ENCODE measurements at places on chromosomes 11 and 22.

DNA sequence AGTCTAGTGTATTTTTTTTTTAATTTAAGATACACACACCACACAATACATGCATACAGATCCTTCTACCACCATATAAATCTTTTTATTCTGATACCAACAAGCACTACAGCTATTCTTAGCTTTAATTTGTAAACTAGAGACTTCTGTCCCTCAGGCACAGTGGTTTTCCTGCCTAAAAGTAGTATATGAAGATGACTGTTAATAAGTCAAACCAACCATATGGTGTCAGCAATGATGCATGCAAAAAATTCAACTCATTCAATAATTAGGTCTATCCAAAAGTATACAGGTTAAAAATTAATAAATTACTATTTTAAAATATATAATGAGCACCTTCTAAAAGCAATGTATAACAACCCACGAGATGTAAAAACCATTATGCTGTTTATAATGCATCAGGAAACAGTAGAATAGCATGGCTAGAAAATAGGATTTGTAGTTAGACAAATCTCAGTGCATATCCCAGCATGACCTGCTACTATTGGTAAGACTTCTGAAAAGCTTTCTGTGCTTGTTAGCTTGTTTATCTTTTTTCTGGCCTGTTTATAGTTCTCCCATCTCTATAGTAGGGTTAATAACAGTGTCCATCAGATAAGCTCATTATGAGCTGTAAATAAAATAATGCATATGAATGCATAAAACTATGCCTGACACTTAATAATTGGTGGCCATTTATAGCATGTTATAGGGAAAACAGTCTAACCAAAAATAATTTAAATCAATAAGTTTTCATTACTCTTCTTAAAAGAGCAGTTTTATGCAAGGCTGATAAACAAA, 10.2 kb downstream of the RAB38 start:
- no peak for DNase-seq

GRCh38 chr11:94830722-94831510, 62.8 kb downstream of the AMOTL1 start:
- peak; percentile 8 for DNase-seq

- no peak for DNase-seq
Observed at GRCh38 chr11:123216249-123216648, 21.2 kb upstream of the CLMP start.

- no peak for DNase-seq
Observed at GRCh38 chr11:66072518-66072917, 2.4 kb downstream of the PACS1 start.

DNA sequence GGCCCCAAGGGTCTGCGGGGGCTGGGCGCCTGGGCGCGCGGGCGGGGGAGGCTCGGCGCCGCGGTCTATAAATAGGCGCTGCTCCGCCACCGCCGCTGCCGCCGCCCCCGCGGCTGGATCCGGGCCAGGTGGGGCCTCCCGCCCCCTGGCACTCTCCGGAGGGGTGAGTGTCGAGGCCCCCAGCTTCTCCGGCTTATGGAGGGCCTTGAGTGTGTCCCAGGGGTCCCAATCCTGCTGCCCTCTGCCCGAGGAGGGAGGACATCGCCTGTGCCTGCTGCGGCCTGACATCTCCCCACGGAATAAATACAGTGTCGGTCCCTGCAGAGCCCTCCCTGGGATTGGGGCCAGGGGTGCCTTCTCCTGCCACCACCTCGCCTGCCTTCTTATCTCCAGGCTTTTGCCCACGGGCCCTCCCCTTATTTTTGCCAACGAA, 4.3 kb upstream of the GP1BB start:
- no peak for DNase-seq

- DNase-seq: no peak
Observed at GRCh38 chr11:114209904-114210303, 86.3 kb upstream of the NNMT start.

DNA sequence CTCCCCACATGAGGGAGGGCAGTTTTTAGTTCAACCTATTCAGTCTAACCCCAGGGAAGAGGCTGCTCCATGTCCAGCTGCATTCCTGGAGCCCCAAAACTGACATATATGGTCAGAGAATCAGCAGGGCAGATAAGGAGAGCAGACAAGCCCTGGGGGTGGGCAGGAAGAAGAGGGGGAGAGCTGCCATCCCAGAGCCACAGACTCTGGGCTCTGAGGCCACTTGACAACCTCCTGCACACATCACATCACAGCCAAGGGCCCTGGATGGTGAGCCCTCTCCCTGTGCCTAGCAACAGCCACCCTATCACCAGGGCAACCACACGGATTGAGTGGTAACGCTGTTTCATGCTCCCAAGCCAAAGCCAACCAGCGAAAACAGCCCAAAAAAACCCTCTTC, 3.1 kb downstream of the ARHGAP1 start:
- DNase-seq: no peak

DNA sequence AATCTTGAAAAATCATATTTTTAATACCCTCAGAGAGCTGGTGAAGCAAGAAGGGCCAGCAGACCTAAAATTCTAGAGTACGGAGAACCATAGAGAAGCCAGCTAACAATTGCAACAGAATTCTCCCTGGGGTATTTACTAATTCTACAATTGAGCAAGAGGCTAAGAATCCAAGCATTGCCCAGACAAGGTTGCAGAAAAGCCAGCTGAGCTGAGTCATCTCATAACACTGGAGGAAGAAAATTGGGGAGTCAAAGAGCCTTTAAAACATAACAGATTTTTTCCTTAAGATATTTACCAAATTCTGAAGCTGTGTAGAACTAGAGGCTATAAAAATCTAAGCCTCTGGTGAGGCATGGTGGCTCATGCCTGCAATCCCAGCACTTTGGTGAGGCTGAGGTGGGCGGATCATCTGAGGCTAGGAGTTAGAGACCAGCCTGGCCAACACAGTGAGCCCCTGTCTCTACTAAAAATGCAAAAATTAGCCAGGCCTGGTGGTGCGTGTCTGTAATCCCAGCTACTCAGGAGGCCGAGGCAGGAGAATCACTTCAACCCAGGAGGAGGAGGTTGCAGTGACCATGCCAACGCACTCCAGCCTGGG, 13.6 kb upstream of the TMEM216 start:
- DNase-seq: peak; percentile 93

GRCh38 chr22:22720724-22721261, 76.4 kb downstream of the GGTLC2 start:
- no peak for DNase-seq

- no peak for DNase-seq
Observed at GRCh38 chr11:291281-292210, 2.6 kb downstream of the PGGHG start.

- no peak for DNase-seq
Observed at GRCh38 chr22:19110064-19110458, 12.2 kb downstream of the DGCR2 start.

GRCh38 chr11:35260342-35260985, 121.5 kb downstream of the CD44 start:
- DNase-seq: peak; percentile 77

- peak; percentile 48 for DNase-seq
Observed at GRCh38 chr11:9660886-9661285, 3.0 kb upstream of the SWAP70 start.

DNA sequence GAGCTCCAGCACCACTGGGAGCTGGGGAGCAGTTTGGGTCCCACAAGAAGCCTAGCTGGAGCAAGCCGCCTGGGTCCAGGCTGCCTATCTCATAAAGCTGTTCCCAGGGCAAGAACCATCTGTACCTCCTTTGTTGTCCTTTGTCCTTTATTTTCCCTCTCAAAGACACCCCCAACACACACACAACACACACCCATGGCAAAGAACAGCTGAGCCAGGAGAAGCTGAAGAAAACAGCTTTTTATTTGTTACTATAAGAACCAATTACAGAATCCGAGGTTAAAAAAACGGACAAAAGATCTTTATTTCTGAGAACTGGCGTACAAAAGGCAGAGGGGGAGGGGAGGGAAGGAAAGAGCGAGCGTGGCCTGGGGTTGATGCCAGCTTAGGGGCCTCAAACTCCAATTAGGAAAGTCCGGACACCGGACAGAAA, 1.7 kb upstream of the TUT1 start:
- no peak for DNase-seq
